ENCODE measurements at places on chromosomes 2 and 18.
A peak's percentile ranks its signal among the peaks of the same experiment; 100 is the strongest.

- no peak for DNase-seq
These were observed 111.7 kb upstream of the KLHL14 start for GRCh38 chr18:32884543-32884942.

- no peak for DNase-seq
These were observed 32.1 kb downstream of the GDF7 start for GRCh38 chr2:20698916-20699613.

- DNase-seq, result peak; percentile 25
These were observed 100.5 kb upstream of the LMAN1 start for GRCh38 chr18:59459369-59460071.

DNA sequence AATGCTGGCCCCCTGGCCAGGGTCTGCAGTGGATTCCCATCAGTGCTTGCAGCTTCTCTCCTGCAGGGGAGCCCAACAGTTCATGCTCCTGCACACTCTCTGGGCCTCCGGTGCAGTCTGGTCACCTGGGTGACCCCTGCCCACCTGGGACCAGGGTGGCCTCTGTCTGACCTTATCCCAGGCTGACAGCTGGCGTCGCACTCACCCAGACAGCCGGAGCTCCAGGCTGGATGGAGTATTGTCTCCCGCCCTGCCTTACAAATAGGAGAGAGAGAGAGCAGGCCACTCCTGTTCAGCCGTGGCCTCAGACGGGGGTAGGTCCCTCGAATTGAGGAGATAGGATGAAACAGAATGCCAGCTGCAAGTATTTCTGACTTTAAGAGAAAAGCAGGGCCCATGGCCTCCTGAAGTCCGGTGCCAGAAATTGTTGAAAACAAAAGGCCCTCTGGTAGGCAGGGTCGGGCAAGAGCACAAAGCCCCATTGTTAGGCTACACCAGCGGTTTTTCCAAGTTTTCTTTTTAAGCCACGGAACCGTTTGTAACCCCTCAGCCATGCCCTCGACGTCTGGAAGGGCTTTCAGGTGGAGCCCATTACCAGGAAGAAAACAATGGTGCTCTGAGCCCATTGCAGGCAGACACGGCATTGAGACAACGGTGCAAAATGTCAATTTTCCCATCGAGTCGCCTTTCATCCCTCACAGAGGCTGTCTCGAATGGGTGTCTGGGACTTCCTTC is 258.4 kb downstream of the BCL11A start:
- no peak for DNase-seq

DNA sequence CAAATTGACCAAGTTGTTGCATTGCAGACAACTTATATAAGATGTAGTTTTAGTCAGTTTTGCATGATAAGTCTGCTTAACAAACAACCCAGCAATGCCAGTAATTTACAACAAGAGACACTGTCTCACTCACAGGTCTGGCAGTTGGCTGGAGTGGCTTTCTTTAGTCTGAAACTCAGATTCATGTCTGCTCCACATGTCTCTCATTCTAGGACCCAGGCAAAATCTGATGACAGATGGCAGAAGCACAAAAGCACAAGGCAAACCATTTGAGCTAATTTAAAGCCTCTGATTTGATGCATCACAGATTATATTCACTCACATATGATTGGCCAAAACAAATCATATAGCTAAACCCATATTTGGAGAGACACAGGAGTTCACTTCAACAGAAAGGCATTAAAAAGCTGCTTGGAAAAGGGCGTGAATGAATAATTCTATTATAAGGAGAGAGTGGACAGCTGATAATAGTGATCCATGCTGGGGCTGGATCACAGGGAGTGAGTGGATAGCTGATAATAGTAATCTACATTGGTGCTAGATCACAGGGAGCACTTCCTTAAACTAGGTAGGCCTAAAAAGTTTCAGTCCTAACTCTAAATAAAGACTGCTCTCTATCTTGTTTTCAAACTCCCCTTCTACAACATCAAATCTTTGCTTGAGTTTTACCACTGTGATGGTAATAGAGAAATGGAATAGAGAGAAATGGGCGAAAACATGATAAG is 593.2 kb upstream of the ZNF804A start:
- no peak for DNase-seq

DNA sequence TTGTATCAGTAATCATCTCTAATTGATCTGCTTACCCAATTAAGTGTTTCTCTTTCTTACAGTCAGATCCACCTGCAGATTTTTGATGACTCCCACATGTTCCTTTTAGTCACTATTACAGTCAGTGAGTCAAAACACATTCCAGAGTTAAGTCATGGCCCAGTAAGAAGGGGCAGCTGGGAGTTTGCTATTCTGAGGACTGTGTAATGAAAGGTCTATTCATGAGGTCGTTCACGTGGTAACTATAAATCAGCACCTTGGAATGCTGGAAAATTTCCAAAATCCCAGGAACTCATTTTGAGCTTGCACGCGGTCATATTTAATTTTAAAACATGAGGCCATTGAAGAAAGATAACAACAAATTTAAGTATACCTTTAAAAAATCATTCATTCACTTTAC is 252.5 kb downstream of the XIRP2 start:
- DNase-seq, result peak; percentile 100

DNA sequence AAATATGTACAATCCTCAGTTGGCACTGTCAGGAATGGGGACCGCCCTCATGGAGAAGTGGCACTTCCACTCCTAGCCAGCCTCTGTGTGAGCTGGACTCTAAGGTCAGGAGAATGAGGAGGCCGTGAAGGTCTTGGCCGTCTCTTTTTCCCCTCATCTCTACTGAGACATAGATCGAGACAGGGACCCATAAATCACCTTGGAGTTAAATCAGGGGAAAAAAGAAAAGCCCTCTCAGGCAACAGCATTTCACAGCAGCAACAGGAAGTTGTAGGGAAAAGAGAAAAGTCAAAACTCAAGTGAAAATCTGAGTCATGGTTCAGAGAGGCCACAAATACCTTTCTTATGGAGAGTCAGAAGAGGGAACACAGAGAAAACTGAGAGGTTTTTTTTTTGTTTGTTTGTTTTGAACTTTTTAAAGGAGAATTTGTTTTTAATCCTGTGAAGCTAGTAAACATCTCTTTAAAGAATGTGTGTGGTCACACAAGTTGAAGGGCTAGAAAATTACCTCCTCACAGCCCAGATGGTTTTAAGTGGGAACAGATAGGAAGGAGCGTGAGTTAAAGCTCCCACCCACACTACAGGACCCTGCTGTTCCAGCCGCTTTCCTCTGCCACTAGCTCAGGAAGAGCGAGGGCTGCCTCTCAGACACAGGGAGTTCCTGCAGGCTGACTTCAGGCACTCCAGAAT is 30.6 kb upstream of the CYP1B1 start:
- no peak for DNase-seq

DNA sequence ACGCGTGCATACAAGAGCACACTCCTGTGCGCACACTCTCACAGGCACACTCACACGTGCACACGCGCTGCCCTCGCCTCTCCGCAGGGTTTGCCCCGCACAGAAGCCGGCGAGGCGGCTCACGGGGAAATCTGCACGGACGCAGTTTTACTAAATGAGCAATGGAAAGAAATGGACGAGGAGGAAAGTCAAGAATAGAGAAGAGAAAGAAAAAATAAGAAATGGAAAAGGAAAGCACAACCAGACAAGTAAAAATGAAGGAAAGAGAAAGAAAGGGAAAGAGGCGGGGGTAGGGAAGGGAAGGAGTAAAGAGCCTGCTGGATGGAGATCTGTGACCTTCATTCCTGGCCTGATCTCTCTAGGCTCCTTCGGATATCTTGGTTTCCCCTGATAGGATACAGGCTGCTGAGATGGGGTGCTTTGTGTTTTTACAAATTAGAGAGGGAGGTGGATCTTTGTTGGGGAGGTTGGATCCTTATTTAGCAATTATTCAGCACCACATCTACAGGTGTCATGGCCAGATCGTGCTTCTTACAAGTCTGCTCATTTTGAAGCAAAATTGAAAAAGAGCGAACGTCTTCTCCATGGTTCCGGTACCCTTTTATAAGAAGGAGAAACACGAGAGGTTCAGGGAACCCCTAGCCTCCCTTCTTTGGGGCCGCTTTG is 693 bp upstream of the LRP2 start:
- no peak for DNase-seq

DNA sequence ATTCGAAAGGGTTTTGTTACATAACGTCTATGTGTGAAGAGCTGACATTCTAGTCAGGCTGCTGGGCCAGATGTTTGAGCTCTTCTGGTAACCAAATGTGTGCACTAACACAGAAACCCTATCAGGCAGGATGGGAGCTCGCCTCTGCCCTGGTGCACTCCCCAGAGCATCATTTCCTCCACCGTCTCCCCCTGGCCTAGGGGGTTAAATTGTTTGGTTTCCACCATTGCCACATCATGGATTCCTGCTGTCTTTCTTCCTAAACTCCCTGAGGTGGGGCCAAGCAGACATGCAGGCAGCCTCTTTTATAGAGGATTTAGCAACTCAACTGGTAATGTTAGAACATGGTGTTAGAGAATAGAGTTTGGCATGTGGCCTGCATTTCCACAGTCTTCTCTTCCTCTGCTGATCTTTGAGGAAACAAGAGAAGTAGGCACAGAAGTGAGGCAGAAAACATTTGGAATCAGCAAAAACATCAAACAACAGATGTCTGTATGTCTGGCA is 87.3 kb downstream of the ANTXR1 start:
- DNase-seq, result no peak

GRCh38 chr2:34332813-34333212 is 733.7 kb upstream of the FAM98A start:
- DNase-seq, result no peak

GRCh38 chr2:196985511-196986183 is 59.1 kb upstream of the PGAP1 start:
- no peak for DNase-seq

DNA sequence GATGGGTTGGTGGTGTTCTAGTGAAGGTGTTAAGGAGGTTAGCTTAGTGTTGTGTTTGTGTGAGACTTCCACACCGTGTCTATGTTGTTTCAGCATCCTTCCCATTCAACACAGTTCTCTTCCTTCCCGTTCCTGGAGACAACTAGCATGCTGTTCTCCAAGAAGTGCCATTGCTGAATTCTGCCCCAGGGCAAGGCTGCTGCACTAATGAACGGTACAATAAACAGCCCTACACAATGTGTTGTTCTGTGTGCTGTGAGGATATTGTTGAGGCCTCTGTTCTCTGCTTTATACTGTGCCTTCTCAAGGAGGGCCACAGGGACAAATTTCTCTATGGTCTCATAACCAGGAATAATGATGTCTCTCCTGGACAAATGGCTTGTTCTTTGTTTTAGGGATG is 39.8 kb upstream of the ZEB2 start:
- DNase-seq, result no peak

- DNase-seq, result no peak
These were observed 580 bp upstream of the NDUFV2 start for GRCh38 chr18:9101730-9102507.

DNA sequence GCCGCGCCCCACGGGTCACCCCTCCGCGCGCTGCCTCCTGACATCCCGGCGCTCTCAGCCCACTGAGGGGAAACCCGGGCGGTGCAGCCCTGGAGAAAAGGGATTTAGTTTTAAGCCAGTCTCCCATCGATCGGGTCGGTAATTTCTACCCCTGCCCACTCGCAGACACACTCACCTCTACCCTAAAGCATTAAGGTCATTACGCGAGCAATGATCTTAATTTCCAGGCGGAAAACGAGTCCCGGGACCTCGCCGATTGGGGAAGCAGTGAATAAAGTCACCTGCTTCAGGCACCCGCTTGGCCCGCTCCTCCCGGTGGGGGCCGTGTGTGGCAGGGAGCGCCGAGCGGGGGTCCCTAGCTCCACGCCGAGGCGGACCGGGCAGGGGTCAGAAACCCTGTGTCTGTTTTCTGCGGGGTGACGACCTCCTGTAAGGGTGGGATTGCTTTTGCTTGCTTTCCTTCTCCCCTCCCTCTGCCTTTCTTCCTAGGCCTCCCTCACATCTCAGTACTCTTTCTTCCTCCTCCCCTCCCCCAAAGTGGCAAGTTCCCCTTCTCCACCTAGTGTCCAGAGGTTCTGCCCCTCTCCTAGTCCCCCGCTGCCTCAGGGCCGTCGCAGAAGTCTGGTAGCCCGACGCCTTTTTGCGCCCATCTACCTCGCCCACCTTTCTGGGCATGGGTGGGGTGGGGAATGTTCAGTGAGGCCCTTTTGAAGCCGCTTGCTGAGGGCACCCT is 142.6 kb downstream of the MEIS1 start:
- DNase-seq, result no peak

DNA sequence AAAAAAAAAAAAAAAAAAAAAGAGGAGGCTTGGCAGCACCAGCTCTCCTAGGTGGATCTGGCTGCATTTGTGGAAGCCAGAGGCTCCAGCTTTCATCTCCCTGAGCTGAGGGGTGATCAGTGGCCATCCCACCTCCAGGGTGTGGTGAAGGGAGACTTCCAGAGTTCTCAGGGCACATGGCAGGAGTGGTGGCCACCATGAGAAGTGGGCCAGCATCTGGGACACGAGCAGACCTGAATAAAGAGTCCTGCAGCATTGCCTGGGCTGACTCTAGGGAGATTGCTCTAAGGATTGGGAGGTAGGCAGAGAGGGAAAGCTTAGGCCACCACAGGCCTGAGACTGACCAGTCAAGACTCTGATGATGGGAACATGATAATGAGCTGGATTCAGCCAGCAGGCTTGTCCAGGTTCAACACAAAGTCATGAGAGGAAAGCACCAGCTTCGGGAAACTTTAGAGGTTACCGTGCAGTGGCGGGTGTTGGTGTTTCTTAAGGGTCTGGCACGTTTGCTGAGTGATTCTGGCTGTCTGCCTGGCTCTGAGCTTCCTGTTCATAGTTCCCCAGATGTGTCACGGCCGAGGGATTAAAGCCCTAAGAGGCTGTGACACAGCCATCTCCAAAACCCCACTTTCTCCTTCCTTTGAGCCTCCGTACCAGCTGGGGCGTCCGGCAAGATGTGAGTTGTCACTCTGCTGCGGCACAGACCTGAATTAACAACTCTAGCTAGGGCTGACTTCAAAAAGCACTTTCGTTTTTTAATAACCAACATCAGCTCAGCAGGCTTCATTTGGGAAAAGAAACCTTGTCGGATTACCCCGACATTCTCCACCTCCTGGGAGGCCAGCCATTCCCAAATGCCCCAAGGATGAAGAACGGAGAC is 38.3 kb upstream of the IL1R1 start:
- DNase-seq, result peak; percentile 47

- DNase-seq, result no peak
These were observed 19.8 kb upstream of the BZW1 start for GRCh38 chr2:200791905-200792304.

GRCh38 chr2:136067897-136068580 is 49.9 kb downstream of the CXCR4 start:
- no peak for DNase-seq

DNA sequence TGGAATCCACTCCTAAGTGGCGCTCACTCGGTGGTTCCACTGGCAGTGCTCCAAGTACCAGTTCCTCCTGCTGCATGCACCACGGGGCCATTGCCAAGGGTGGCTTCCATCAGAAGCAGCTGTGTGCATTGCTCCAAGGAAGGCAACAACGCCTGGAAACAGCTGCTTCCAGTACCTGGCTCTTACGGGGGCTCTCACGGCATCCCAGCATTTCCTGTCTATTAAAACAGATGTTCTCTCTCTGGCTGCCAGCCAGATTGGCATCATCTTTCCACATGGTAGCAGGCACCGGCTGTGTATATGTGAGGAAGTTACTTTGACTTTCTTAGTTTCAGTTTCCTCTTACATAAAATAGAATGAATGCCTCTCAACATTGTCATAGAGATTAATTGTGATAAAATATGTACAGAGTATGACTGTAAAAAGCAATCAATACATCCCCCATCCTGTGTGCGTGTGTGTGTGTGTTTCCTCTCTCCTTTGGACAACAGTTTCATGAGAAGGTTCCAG is 84.9 kb downstream of the CMPK2 start:
- DNase-seq, result no peak

Data from retinal pigment epithelial cell (primary cell).